Sigmoid colon (tissue), 7 donors: ENCODE measurements at places on chromosomes 1 and 21. TPM values are rescaled to one million over a fixed set of nuclear protein-coding genes. Genes with fewer than 3 reads are reported as not detected.

GRCh38 chr1:233394860-233395717, 67.6 kb downstream of the MAP3K21 start:
- DNase-seq: no peak

DNA sequence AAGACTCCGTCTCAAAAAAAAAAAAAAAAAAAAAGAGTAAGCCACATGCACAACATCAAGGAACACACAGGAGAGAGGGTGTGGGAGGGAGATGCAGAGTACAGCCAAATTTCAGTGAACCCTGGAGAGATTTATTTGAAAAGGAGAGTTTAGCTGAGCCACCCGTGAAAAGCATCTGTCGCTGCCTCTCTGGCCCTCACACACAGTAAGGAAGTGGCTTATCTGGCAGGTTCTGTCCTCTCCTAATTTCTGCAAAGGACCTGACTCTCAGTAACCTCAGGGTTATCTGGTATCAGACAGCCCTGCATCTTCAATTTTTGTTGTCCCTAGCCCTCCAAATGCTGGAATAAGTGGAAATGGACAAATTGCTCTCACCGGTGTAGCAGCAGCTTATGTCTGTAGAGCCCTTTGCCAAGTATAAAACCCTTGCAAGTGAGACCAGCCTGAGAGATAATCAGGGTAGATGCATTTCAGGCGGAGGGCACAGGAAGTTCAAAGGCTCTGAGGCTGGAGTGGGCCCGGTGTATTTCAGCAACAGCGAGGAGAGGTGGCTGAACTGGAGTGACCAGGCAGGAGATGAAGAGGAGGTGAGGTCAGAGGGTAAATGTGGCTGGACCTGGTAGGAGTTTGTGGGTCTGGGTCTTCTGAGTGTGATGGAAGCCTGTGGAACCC, 16.7 kb upstream of the IL10RB start:
- no peak for DNase-seq

GRCh38 chr1:214727274-214727673, 124.3 kb downstream of the CENPF start:
- no peak for DNase-seq

DNA sequence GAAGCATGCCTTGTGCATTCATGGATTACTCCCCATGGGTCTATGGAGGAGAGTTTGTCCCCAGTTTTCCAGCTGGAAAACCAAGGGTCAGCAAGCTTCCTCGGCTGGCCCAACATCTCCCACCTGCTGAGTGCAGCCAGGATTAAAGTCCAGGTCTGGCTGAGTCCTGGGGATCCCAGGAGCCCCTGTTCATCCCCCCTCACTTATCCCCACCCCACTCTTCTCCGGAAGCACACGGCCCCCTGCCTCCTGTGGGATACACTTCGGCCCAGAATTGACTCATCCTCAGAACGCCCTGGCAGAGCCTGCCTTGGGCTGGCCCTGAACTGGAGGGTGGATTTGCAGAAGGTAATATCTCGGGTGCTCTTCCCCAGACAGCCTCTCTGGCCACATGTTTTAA, 276.1 kb downstream of the NPHP4 start:
- no peak for DNase-seq

- DNase-seq: no peak
These were observed 51.6 kb upstream of the ZC3H11B start for GRCh38 chr1:219664310-219665029.

- DNase-seq: peak; percentile 97
These were observed 6.3 kb downstream of the INTS11 start for GRCh38 chr1:1318131-1318652.

DNA sequence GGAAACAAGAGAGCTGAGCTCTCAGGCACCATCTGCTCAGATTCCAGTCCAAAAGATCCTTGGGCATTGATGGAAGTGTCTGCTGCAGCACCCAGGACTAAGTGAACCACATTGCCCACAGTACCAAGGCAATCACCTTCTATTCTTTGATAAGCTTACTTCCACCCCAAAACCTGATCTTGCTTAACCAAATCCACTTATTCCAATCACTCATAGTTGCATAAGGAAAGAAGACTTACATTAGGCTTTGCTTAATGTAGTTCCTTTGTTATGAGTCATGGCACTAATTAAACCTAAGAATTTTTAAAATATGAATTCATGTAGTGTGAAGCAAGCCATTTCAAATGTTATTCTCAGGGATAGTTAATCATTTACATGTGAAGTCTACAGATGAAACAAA, 84.5 kb downstream of the UCHL5 start:
- no peak for DNase-seq

DNA sequence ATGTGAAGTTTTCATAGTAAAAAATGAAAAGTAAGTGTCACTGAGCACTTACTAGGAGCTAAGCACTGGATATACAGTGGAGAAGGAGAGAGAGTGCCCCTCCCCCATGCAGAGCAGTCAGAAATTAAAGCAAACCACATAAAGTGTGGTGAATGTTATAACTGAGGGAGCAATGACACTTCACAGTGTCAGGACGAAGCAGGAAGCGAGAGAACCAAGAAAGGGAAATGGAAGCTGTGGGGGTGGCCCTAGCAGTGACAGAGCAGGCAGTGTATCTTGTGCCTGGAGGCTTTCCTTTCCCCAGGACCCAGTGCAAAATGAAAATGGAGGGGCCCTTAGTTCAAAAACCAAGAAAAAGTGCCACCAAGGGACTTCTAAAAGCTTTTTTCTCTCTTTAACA, 21.5 kb upstream of the RCAN3 start:
- DNase-seq: no peak

DNA sequence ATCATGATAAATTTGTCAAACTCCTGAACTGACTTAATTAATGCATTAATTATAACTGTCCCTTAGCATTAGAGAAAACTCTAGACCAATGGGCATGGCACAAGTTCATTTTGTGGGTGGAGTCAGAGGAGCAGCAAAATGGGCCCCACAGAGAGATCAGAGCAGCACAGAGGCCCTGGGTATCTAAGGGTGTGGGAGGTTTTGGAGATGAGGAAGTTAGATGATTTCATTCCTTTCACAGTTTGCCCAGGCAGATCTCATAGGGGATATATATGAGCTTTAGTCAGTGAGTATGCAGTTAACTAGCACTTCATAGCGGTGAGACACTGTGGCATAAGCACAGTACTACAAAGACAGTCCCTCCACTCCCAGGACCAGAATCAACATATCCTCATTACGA, 117.3 kb downstream of the MAB21L3 start:
- no peak for DNase-seq

DNA sequence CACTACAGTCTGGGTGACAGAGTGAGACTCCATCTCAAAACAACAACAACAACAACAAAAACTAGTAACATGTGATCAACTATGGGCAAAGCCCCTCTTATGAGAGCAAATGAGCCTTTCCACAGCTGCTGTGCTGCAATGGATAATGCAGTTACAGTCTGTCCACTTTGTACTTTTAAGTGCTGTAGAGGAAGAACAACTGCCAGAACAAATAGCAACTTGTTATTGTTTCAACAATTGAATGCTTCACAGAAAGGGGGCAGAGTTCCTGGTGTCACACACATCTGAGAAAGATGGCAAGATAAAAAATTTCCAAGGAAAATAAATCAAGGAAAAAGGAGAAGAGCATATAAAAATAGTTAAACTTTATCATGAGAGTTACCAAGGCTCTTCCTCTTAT, 243.6 kb upstream of the DMRTA2 start:
- no peak for DNase-seq

DNA sequence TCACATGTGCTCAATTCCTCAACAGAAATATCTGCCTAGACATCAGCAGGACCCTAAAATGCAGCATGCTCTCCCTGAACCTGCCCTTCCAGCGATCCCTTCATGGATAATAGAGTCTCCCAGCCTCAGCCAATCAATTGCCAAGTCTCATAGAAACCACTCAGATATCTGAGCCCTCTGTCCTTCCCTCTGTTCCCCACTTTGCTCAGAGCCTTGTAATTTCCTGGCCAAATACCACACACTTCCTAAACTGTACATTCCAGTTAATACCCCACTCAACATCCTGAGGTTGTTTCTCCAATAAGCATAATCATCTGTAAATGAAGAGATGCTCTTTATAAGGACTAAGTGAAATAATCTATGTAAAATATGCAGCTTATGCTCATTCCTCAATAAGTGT, 59.3 kb upstream of the PTGFRN start:
- DNase-seq: no peak

DNA sequence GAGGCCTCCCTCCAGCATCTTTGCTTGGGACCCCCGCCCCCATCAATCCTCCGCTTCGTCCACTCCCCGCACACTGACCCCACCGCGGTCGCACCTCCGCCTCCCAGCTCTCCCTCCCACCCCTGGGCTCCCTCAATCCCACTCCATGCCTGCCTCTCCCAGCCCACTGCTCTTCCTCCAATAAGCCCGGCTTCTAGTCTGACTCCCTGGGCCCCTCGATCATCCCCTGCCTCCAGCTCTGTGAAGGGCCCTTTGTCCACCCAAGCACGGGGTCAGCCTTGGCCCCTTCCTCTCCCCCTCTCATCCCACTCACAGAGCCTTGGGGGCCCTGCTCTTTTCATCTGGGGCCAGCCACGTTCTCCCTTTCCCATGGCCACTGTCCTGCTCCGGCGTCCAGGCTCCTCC, 1.5 kb upstream of the TMEM200B start:
- peak; percentile 73 for DNase-seq

DNA sequence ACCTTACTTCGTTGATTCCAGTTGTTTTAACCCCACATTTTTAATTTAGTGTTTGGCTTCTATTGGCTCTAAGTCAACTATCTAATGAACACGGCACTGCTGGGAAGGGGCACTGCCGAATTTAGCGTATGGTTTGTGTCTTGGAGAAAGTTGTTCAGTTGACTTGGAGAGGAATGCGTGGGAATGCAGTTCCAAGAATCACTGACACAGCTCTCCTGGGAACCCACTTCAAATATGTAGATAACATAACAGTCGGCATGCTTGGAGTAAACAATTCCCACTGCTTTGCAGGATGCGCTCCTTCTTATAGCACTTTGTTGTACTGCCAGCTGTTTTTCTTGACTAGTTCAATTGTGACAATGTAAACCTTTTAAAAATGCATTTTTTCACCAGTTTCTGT, 104.3 kb downstream of the RYR2 start:
- no peak for DNase-seq

DNA sequence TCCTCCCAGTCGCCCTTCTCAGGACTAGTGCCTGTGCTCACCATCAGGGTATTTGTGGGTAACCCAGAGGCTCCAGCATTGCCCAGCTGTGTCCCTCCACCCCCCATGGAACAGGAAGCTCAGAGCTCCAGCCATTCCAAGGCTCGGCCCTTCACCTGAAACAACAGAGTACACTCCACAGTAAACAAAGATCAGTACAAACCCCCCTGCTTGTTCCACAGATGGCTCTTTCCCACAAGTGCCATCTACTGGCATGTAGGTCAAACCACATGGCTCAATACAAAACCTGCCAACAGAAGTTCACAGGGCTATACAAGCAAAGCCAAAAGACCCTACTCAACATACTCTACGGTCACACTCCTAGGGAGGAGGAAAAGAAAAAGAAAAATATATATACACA, 258.7 kb downstream of the AGBL4 start:
- no peak for DNase-seq

DNA sequence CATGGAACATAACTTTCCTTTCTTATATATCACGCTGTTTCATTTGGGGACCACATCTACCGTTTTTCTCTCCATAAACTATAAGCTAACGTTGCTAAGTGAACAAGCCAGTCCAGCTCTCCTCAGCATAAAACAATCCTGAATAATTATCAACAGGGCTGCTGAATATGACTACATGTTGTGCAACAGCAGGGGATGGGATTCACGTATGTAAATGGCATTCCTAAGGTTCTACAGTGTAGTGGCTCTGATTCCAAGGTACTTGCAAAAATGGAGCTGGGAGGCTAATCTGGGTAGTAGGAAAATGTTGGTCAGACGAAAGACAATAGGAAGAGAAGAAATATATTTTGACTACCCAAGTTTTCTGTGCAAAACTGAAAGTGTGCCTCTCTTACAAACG, 262.8 kb downstream of the RWDD3 start:
- DNase-seq: no peak

- DNase-seq: no peak
These were observed 1.7 kb downstream of the CC2D1B start for GRCh38 chr1:52364235-52364839.

GRCh38 chr1:62237361-62237760, 42.7 kb downstream of the L1TD1 start:
- DNase-seq: no peak

GRCh38 chr1:8121261-8122159, 95.4 kb upstream of the ERRFI1 start:
- DNase-seq: peak; percentile 95

DNA sequence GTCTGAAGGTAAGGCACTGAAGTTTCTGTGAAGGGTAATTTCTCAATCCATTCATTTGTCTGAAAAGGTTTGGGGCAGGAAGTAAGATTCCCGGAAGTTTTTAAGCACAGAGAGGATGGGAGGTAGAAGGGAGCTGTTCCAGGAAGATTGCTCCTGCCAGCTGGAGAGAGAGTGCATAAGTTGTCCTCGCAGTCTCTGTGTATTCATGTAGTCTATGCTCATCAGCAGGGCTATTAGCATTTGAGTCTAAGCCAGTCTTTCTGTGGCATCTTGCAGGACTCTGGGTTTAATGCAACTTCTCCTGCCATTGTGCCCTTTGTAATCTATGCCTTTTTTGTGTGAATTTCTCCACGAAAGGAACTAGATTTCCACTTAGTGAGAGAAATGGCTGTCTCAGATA, 140.8 kb upstream of the FGGY start:
- DNase-seq: no peak

GRCh38 chr1:116544588-116545358, 26.1 kb downstream of the CD58 start:
- no peak for DNase-seq

DNA sequence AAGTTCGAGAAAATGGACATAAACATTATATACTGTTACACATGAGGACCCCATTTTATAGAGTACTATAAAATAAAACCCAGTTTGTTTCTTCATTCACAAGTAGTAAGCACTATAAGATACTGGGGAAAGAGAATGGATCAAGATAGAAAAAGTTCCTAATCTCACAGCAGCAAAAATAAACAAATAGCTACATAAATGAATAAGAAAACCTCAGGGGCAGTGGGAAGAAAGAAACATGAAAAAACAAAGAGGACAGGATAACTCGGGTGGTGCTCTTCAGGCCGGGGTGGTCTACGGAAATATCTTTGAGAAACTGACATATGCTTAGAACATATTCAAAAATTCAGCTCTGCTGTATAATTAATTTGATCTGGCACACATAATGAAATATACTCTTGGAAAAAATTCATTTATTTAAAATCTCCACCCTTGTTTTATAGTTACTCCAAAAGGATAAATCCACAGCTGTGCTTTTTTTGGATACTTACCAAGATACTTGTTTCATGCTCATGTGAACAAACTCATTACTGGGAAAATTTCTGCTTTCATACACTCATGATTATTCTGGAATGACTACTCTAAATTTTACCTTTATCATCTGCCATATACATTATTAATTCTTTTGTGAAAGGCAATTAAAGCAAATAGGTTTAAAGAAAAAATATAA, 20.0 kb downstream of the CEP170 start:
- DNase-seq: no peak

GRCh38 chr21:46017148-46017547, 35.6 kb downstream of the COL6A1 start:
- no peak for DNase-seq

The VANGL1 gene
- total RNA-seq: 14.7 TPM

The FCRLB gene
- total RNA-seq: 0.36 TPM

The FMN2 gene
- 10.7 TPM for total RNA-seq

The APP gene
- 355 TPM for total RNA-seq

The CD247 gene
- total RNA-seq: not detected

The GNAI3 gene
- total RNA-seq: 6.4 TPM

The ILF2 gene
- 82.4 TPM for total RNA-seq

The TNFRSF18 gene
- total RNA-seq: 0.71 TPM

The FAM72A gene
- total RNA-seq: 0.83 TPM

The MPL gene
- not detected for total RNA-seq
